ENCODE measurements at places on chromosomes 16 and 17. TPM values are rescaled to one million over a fixed set of nuclear protein-coding genes. Genes with fewer than 3 reads are reported as not detected.
A peak's percentile ranks its signal among the peaks of the same experiment; 100 is the strongest.

- H3K4me1 ChIP-seq, result peaks cover 4% of the 10 kb centered on the region
- no peak for DNase-seq
- H3K27ac ChIP-seq, result no peak overlapping the region
- no peak overlapping the region for H3K4me3 ChIP-seq
- H3K36me3 ChIP-seq, result no peaks in the 10 kb centered on the region
- peaks cover 36% of the 10 kb centered on the region for H3K27me3 ChIP-seq
Measured at GRCh38 chr17:39026980-39027451, 59.8 kb upstream of the FBXO47 start.

DNA sequence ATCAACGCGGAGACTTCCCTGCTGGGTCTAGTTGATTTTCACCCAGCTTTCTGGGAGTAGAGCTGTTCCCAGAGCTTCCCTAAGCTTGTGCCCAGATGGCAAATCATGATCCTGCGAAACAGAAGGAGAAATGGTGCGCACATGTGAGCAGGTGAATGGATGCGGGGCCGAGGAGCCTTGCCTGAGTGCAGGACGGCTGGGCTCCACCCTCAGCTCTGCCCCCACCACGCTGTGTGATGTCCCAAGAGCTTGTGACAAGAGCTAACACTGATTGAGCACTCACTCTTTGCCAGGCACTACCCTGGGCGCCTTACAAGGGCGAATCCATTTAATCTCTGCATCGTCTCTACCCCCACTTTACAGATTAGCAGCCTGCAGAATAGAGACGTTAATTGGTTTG lies 162.7 kb upstream of the RPL38 start:
- H3K27me3 ChIP-seq, result no peaks in the 10 kb centered on the region
- no peak for DNase-seq
- H3K4me3 ChIP-seq, result no peak overlapping the region
- no peaks in the 10 kb centered on the region for H3K36me3 ChIP-seq
- H3K4me1 ChIP-seq, result peaks cover 5% of the 10 kb centered on the region
- H3K27ac ChIP-seq, result no peak overlapping the region

GRCh38 chr17:37844977-37845293 lies 79.3 kb upstream of the TBC1D3K start:
- H3K27ac ChIP-seq, result no peak overlapping the region
- no peak overlapping the region for H3K4me3 ChIP-seq
- peaks cover 1% of the 10 kb centered on the region for H3K36me3 ChIP-seq
- DNase-seq, result no peak
- peaks cover 37% of the 10 kb centered on the region for H3K4me1 ChIP-seq

- H3K4me3 ChIP-seq, result no peak overlapping the region
- H3K36me3 ChIP-seq, result peaks cover 28% of the 10 kb centered on the region
- H3K27me3 ChIP-seq, result no peaks in the 10 kb centered on the region
Measured at GRCh38 chr17:7226721-7227710, 7.3 kb downstream of the ACADVL start.

DNA sequence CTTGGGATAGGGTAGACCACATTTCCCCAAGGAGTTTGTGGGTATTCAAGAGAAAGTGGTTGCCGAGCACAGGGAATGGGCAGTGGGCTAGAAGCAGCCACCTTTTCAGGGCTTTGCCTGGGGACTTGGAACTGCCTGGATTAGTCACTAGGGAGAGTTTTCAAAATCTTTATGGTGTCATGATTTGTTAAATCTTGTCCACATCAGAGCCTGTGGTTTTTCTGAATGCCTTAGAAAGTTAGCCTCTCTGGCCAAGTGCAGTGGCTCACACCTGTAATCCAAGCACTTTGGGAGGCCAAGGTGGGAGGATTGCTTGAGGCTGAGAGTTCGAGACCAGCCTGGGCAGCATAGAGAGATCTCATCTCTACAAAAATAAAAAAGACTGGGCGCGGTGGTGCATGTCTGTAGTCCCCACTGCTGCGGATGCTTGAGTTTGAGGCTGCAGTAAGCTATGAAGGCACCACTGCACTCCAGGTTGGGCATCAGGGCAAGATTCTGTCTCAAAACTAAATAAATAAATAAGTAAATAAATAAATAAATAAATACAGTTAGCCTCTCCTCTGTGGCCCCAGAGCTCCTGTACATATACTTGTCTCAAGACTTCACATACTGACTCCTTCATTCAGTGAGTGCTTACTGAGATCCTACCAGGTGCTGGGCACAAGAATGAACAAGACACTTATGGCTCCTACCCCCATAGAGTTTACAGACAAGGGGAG lies 76.3 kb upstream of the HNF1B start:
- H3K27me3 ChIP-seq, result no peaks in the 10 kb centered on the region
- H3K4me1 ChIP-seq, result peaks cover 15% of the 10 kb centered on the region
- no peak for DNase-seq
- no peaks in the 10 kb centered on the region for H3K36me3 ChIP-seq
- H3K27ac ChIP-seq, result no peak overlapping the region

CTRB1 gene
- total RNA-seq, result not detected

SEPTIN12 gene
- not detected for total RNA-seq

DNA sequence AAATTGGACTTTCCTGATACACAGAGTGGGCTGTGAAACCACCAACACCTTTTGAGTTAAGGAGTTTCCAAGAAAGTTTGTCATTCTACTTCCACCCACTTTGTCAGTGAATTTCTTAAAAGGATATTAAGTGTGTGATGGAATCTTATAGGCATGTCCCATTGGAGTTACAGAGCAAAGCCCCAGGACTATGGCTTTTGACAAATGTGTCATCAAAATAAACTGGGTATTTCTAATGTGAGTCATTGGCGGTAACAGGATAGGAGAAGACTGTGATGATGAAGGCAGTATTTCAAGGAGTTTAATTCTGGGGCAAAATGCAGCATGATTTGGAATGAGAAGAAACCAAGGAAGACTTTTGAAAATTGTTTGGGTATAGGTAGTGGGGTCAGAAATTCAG lies 1013.8 kb upstream of the EEF2KMT start:
- H3K4me3 ChIP-seq, result no peak overlapping the region
- DNase-seq, result no peak
- H3K27ac ChIP-seq, result no peak overlapping the region
- no peaks in the 10 kb centered on the region for H3K4me1 ChIP-seq

DNA sequence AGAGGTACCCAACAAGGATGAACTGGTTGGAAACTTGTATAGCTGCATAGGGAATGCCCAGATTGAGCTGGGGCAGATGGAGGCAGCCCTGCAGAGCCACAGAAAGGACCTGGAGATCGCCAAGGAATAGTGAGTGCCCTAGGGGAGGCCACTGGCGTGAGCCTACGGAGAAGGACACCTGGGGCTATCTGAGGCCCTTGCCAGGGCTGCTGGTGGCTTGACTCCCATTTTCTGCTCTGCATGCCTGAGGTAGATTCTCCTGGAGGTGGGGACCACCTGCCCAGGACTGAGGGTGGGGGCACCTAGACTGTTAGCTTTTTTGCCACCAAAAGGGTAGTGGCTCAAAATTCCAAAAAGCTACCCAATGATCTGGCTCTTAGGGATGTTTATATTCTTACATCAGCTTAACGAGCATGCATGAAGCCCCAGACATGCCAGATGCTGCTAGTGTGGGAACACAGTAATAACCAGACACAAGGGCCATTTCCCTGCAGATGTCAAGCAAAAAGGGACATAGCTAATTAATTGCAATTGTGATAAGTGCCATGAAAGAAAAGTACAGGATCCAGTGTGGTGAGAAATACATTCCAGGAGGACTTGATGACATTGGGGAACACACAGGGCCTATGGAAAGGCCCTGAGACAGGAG lies 8.8 kb downstream of the ODAD4 start:
- H3K27me3 ChIP-seq, result peaks cover 5% of the 10 kb centered on the region
- H3K36me3 ChIP-seq, result no peaks in the 10 kb centered on the region
- H3K4me3 ChIP-seq, result no peak overlapping the region
- no peak overlapping the region for H3K27ac ChIP-seq
- DNase-seq, result no peak
- peaks cover 8% of the 10 kb centered on the region for H3K4me1 ChIP-seq

APRT gene
- total RNA-seq, result 148 TPM

TPSAB1 gene
- total RNA-seq, result not detected

- no peaks in the 10 kb centered on the region for H3K27me3 ChIP-seq
- no peak for DNase-seq
- no peak overlapping the region for H3K4me3 ChIP-seq
- peaks cover 15% of the 10 kb centered on the region for H3K36me3 ChIP-seq
Measured at GRCh38 chr17:17072546-17072945, 30.3 kb downstream of the MPRIP start.

DNA sequence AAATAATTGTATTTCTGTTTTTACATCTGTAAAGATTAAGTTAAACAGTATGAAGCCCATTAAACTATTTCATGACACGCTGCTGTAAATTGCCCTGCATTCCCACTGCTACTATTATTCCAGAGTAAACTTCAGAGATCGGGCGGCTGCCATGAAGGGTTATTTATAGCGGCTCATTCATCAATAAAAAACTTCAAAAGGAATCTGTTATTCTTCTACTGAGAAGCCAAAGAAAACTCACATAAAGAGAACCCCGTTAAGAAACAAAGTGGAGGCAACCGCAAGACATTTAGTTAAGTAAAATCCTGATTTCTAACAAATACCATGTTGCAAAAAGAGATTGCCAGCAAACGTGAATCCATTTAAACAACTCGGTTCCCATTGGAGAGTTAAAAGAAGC lies 16.4 kb downstream of the FOXL1 start:
- no peaks in the 10 kb centered on the region for H3K4me1 ChIP-seq
- H3K27me3 ChIP-seq, result peaks cover 29% of the 10 kb centered on the region
- no peak overlapping the region for H3K4me3 ChIP-seq
- DNase-seq, result no peak
- H3K27ac ChIP-seq, result no peak overlapping the region
- no peaks in the 10 kb centered on the region for H3K36me3 ChIP-seq

- peaks cover 10% of the 10 kb centered on the region for H3K36me3 ChIP-seq
- no peaks in the 10 kb centered on the region for H3K27me3 ChIP-seq
- peak; percentile 65 for DNase-seq
- H3K27ac ChIP-seq, result peak overlapping the region; percentile 85
- H3K4me3 ChIP-seq, result peak overlapping the region; percentile 46
Measured at GRCh38 chr17:39755554-39756379, 18.0 kb downstream of the GRB7 start.
